ENCODE measurements at places on chromosomes 1 and 21.

GRCh38 chr1:228007049-228007800, 427 bp downstream of the WNT3A start:
- DNase-seq, result no peak

GRCh38 chr1:23562137-23562876, 3.0 kb upstream of the ID3 start:
- DNase-seq, result peak; percentile 89

- DNase-seq, result no peak
Observed at GRCh38 chr1:98203466-98203865, 282.6 kb upstream of the DPYD start.

DNA sequence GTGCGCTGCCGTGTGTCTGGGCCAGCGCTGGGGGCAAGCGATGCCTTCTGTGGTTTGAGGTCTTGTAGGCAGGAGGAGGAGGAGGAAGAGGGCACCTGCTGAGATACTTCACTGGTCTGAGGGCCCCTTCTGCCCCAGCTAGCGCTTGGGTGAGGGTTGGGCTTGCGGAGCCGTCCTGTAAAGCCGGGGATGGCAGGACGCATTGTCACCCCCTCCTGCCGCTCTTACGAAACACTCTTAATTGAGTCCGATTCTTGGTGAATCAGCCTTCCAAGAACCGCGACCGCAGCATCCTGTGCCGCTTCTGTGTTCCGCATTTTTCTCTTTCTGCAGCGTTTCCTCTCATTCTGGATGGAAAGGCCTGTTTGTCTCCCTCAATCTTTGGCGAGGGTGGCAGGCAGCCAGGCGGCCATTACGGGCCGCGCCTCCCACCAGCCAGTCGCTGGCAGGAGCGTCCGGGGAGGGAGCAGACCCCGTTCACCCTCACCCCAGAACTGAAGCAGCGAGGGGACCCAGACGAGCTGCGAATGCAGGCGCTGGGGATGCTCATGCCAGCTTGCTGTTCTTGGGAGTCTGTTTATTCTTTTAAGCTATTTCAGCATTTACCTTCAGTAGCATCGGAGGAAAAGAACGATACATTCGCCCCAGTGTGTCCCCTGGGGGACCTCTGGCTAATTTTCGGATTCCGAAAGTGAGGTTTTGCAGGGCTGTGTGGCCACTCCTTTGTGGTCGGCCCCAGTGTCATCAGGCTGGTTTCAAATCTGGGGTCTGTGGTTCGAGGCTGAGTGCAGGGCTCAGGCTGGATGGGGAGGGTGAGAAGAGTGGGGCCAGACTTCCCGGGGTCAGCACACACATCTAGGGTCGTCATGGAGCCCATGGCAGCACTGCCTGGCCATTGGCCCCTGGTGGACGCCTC, 62.7 kb downstream of the SKI start:
- DNase-seq, result peak; percentile 96

DNA sequence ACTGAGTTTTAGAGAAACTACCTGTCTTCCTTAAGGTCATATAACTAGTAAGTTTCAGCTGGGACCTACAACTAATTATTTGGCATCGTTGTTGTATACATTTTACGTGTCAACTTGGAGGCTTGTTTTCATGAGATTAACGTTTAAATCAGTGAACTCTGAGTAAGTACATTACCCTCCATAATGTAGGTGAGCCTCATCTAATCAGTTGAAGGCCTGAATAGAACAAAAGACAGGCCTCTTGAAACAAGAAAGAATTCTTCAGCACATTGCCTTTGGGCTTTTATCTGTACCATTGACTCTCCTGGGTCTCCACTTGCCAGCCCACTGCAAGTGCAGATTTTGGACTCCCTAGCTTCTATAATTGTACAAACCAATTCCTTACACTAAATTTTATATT, 364.6 kb downstream of the ADGRL2 start:
- no peak for DNase-seq

GRCh38 chr1:240803151-240803550, 191.2 kb upstream of the GREM2 start:
- DNase-seq, result no peak

DNA sequence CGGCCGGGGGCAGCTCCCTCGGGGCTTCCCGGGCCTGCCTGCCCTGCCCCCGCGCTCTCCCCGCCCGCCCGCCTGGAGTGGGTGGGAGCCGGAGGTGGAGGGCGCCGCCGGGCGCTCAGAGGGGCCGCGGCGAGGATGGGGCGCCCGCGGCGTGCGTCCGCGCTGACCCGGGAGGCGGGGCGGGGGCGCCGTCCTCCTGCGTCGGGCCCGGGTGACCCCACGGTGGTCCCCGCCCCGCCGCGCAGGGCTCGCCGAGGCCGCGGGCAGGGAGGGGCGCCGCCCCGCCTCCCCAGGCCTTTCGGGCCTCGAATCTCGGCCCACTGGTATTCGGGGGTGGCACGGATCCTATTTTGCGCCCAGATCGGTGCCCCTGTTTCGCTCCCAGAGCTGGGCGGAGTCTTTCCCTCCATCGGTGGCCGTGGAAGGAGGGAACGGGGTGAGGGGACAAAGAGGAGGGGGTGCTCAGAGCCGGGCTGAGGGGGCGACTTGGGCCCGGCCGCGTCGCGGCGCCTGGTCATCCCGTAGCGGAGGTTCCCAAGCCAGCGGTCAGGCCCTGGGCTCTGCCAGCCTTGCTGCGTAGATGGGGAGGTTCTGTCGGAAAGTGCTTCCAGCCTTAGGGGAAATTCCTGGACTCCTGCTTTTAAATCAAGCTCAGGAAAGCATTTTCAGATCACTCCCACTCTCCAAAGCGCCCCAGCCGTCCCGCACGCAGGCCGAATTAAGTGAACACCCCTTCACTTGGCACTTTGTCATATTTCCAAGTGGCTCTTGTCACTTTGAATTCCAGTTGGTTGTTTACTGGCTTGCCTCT, 545 bp downstream of the PATJ start:
- DNase-seq, result peak; percentile 9

GRCh38 chr1:156859523-156860112, 701 bp upstream of the INSRR start:
- no peak for DNase-seq

GRCh38 chr1:218503102-218503501, 158.0 kb downstream of the TGFB2 start:
- no peak for DNase-seq

- DNase-seq, result no peak
Observed at GRCh38 chr1:163401211-163401610, 79.5 kb downstream of the NUF2 start.

- no peak for DNase-seq
Observed at GRCh38 chr1:32786856-32787255, 30.3 kb downstream of the YARS1 start.

- DNase-seq, result no peak
Observed at GRCh38 chr1:107912656-107913055, 52.3 kb downstream of the VAV3 start.

GRCh38 chr1:225500624-225501192, 72.9 kb upstream of the LBR start:
- no peak for DNase-seq

All from suppressor macrophage (primary cell).